ENCODE measurements at places on chromosomes 3 and 15.

GRCh38 chr3:194983620-194984019 lies 287.3 kb downstream of the XXYLT1 start:
- no peak for DNase-seq

GRCh38 chr3:99970198-99970597 lies 144.1 kb downstream of the FILIP1L start:
- DNase-seq: no peak

- no peak for DNase-seq
Observed at GRCh38 chr15:96756656-96757055, 426.2 kb downstream of the NR2F2 start.

GRCh38 chr15:84079885-84080777 lies 155.4 kb upstream of the GOLGA6L4 start:
- DNase-seq: peak; percentile 68

DNA sequence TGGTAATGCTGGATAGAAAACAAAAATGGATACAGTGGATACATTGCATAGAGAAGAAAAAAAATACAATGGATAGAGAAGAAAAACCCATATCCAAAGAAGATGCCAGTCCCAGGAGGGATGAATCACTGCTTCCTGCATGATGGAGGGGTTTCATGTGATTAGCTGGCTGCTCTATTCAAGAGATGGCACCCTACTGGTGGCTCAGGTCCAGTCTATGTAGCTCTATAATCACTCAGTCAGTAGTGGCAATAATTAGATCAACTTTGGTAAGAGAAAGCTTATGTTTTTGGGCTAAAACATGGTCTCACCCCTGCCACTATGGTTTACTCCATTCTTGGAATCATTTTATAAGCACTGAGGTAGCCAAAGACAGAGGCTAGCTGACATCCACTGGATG lies 33.7 kb upstream of the NOX5 start:
- no peak for DNase-seq

- no peak for DNase-seq
Observed at GRCh38 chr3:106957029-106957428, 420.2 kb upstream of the CCDC54 start.

GRCh38 chr3:52406231-52406661 lies 38.7 kb downstream of the SEMA3G start:
- no peak for DNase-seq

GRCh38 chr15:63986751-63987341 lies 59.4 kb downstream of the DAPK2 start:
- no peak for DNase-seq

Data from NCI-H1105 treated with DMSO at 0.1 percent for 48 hours (cell line).